ENCODE measurements at places on chromosomes 13 and 19.

DNA sequence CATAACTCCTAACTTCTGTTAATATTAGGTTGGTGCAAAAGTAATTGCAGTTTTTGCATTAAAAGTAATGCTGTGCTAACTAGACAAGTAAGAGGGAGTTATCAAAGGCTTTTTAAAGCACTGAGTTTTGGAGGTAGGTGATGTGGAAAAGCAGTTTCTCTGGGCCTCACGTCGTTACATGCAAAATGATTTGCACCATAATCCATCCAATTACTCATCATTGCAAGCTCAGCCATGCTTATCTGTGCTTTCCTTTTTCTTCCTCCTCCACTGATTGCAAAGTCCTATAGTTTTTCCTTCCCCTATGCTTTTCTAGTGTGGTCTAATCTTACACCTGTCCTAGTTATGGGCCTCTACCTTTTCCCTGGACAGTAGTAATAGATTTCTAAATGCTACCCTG is 35.4 kb upstream of the INTS6 start:
- DNase-seq: no peak

DNA sequence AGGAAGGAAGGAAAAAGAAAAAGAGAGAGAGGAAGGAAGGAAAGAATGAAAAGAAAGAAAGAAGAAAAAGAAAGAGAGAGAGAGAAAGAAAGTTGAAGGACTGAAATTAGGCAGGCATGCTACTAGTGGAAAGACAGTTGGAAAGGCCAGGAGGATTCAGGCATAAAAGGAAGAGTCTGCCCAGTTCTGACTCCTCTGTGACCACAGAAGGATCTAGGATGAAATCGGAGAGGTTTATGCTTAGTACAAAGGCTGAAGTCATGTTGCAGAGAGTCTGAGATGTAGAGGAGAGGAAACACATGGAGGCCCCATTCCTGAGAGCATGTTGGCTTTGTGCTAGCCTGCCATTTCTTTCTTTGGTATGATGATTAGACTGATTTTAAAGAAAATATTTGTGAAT is 246.5 kb upstream of the ARGLU1 start:
- no peak for DNase-seq

DNA sequence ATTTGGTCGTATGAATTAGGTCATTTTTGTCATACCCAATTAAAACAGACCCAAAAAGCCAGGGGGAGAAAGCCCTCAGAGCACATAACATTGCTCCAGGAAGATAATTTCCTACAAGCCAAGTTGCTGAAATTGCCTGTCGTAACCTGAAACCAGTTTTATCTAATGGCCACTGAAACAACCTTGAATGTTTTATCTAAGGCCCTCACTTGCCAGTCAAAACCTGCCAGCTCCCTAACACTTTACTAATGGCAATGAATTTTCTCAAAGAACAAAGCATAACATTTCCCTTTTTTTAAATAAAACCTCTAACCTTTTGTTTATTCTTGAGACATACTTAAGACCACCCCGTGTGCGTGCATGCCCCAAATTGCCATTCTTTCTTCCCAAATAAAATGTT is 496.2 kb upstream of the KLHL1 start:
- no peak for DNase-seq

DNA sequence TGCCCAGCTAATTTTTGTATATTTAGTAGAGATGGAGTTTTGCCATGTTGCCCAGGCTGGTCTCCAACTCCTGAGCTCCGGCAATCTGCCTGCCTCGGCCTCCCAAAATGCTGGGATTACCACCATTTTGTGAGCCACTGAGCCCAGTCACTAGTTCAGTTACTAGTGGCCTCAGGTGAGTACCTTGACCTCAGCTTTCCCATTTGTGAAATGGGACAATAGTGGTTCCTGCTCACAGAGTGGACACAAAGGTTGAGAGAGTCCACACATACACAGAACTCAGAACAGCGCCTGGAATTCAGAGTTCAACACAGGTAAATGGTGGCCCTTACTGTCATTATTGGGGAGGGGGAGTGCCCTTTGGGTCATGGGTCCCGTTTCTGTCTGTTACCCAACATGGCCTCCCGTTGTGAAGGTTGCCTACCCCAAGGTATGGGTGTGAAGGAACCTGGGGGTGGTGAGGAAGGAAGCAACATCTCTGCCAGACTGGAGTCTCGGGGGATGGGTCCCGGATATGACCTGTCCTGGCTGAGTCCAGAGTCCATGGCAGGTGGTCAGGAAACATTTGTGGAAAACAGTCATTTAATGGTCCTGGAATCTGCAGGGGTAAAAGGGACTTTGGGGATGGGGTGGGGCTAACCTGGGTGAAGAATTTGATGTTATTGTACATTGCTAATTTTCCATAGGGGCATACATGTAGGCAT is 11.7 kb upstream of the IRGC start:
- no peak for DNase-seq

- DNase-seq: no peak
Observed at GRCh38 chr13:46908501-46908900, 11.6 kb upstream of the HTR2A start.

GRCh38 chr13:75715601-75716523 is 79.7 kb downstream of the LMO7 start:
- DNase-seq: no peak

DNA sequence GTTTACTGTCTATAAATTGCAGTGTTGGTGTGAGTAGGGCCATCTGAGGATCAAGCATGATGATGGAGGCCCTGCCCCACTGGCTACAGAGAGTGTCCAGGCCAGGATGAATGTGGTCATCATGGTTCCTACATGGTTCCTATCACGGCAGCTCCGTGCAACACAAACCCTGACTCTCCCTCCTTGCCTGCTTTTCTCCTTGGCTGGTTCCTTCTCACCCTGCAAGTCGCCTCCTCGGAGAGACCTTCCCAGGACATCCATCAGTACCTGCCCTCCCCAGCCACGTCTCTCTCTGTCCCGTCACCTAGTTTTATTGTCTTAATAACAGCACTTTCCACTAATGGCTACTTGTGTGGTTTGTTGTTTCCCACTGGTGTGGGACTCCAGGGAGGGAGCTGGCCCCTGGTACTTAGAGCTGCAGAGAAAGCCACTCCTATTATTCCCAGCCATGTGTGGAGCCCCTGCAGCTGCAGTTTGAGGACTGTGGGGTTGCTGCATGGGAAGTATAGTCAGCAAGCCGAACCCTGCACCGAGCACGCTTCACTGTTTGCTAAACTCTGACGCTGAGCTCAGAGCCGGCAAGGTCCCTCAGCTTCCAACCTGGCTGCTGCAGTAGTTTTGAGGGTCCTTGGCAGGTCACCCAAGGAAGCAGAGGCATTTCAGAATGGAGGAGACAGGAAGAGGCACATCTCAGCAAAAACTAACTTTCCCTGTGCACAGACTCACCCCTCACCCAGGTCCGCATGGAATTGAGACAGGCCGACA is 146.4 kb upstream of the VSTM2B start:
- no peak for DNase-seq

GRCh38 chr13:51761643-51762350 is 42.2 kb downstream of the DHRS12 start:
- no peak for DNase-seq

- no peak for DNase-seq
Observed at GRCh38 chr19:11586331-11586730, 8.9 kb upstream of the ACP5 start.

GRCh38 chr13:26457212-26457611 is 100.3 kb upstream of the WASF3 start:
- no peak for DNase-seq

- no peak for DNase-seq
Observed at GRCh38 chr19:3183721-3184641, 1.7 kb upstream of the NCLN start.

DNA sequence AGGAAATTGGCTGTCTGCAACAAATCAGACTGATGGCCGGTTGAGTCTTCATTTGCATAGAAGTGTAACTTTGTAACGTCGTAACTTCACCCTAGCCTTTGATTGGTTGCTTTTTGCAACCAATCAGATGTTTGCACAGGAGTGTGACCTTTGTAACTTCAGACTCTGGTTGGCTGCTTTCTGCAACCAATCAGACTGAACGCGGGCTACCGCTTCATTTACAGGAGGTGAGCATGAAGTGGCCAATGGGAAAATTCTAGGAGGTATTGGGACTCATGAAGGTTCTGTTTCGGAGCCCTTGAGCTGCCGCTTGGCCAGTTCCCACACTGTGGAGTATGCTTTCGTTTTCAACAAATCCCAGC is 441 bp upstream of the ZNF559 start:
- DNase-seq: no peak

DNA sequence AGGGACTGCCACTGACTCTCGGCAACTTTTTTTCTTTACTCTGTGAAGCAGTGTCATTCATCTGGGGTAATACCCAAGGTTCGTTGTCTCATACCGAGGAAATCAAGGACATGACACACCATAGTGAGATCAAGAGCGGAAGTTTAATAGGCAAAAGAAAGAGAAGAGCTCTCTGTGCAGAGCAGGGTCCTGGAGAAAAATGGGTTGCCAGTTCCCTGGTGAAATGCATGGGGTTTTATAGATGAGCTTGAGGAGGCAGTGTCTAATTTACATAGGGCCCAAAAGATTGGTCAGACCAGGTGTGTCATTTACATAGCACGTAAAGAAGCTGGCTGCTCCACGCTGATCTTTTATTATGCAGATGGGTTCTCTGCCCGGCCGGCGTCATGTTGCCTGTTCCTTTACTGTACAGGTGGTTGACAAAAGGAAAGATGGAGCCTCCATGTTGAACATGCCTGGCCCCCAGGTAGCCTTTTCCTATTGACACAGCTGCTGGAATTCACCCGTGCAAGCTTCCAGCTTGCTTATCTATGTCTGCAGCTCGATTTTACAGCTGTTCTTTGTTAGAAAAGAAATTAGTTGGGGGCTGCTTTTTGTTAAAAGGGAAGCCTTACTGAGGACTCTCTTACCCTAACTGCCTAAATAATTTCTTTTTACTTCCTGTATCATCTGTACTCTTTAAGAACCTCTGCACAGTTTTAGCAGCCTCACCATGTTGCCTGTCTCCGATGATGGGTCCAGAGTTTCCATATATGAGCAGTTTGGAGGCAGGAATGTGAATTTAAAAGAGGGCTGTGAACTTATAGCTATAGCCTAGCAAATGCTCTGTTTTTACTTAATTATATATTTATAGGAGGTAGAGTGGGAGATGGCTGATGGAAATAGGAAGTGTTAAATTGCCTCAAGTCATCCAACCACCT is 98.0 kb upstream of the DIAPH3 start:
- DNase-seq: no peak

- no peak for DNase-seq
Observed at GRCh38 chr13:106541826-106542225, 6.4 kb upstream of the EFNB2 start.

- DNase-seq: no peak
Observed at GRCh38 chr19:31419871-31420445, 70.7 kb upstream of the TSHZ3 start.

GRCh38 chr13:20221772-20222171 is 10.3 kb downstream of the GJB6 start:
- DNase-seq: no peak

DNA sequence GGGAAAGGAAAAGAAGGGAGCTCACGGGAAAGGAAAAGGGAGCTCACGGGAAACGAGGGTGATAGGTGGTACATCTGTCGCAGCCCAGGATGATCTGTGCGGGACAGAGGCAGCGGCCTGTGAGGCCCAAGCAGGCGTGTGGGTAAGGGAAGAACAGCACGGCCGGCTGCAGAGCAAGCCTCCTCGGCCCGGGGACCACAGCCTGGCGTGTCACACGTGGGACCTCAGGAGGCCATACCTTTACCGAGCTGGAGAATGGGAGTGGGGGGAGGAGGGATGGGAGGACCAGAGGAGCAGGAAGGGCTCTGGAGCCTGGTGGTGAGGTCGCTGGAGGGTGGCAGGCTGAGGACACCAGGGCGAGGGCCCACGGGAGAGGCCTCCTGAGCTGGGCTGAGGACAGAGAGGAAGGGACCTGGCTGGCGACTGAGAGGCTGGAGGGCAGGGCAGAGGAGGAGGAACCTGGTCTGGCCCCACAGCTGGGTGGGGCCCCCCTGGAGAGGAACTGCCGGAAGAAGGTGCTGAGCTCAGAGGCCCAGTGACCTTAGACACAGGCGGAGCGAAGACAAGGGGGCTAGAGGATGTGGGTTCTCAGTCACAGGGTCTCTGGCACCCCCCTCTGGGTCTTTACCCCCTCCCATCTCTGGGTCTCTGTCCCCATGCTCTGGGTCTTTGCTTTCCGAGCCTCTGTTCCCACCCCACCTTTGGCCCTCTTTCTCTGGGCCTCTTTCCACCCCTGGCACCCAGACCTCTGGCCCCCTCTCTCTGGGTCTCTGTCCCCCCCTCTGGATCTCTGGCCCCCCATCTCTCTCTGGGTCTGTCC is 2.9 kb upstream of the FTL start:
- no peak for DNase-seq

GRCh38 chr13:86554066-86554465 is 754.8 kb upstream of the SLITRK6 start:
- DNase-seq: no peak

DNA sequence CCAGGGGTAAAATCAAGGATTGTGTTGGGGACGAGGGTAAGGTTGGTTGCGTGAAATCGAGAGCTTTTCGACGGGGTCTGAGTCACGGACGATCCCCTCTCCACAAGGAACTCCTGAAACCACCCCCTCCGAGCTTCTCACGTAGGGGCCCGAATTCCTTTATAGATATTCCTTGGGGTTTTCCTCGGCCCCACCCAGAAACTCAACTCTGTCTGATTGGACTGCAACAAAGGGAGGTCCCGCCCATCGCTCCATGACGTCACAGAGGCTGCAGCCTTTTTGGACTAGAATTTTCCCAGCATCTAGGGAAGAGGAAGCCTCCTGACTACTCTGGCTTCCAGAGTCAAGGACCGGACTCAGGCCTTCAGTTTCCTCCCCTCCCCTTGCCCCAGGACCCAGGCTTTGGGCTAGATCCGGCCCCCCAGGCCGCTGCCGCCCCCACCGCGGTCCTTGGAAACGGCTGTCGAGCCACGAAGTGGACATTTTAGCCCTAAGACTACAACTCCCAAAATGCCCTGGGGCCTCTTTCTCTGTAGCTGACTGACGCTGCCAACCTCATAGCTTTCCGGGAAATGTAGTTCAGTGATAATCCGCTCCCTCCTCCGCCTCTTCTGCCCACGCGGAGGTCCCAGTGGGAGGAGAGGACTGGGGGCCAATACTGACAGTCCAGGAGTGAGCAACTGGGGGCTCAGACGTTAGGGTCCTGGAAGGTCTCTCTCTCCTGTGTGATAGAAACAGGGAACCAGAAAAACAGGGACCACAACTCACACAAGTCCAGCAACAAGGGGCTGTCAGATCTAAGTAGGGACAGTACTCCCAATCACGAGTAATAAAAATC is at the start of gene IZUMO1:
TSS of gene IZUMO1 (minus strand) at position 172 of the 838 bp plus-strand sequence. CDS start 1,050 bp downstream, outside the sequence.
- DNase-seq: no peak

DNA sequence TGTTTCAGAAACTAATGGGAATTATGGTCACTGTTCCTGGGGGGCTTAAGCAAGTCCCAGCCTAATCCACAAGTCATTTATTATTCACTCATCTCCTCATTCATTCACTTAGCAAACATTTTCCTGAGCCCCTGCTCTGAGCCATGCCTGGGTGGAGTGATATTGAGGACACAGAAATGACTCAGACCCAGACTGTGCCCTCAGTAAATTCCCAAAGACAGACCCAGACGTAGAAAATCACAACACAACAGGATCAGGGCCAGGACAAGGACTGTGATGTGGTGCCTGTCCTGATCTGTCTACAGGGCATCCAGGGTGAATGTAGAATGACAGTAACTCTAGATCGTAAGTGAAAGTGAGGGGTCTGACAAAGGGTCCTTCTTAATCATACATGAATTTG is 7.0 kb upstream of the SPACA6 start:
- DNase-seq: no peak
